ENCODE measurements at places on chromosomes 13 and 19. TPM values are rescaled to one million over a fixed set of nuclear protein-coding genes. Genes with fewer than 3 reads are reported as not detected.

DNA sequence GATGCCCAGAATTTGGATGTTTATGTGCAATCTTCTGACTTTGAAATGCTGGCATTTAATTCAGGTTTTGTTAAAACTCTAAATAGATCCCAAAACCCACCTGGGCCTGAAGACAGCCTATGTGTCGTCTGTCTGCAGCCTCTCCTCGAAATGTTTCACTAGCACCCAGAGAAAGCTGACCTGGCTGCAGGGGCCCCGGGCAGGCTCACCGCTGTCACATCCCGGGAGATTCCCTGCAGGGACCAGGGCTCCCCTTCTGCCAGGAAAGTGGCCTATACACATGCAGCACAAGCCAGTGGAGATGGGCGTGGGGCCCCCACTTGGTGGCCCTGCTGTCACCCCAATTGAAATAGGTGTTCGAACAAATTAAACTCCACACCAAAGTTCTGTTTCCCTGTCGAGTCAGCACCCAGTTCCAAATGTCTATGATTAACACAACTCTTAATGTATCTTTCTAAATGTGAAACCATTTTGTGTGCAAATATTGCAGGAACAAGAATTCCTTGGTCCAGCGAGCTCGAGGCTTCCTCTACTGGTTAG, 145.8 kb upstream of the ZNF507 start:
- no peak for DNase-seq

- DNase-seq: no peak
These were observed 793.9 kb upstream of the PCDH9 start for GRCh38 chr13:68023838-68024581.

GRCh38 chr13:112940236-112940635, 28.8 kb upstream of the MCF2L start:
- DNase-seq: no peak

- no peak for DNase-seq
These were observed 56.2 kb upstream of the C13orf46 start for GRCh38 chr13:114029866-114030625.

Gene ZNF439
- total RNA-seq: 9.1 TPM

GRCh38 chr19:29566496-29567054, 39.5 kb upstream of the POP4 start:
- DNase-seq: no peak

Gene ANKRD24
- 1.4 TPM for total RNA-seq

Gene TUBA3C
- not detected for total RNA-seq

Gene MED25
- total RNA-seq: 16.1 TPM

DNA sequence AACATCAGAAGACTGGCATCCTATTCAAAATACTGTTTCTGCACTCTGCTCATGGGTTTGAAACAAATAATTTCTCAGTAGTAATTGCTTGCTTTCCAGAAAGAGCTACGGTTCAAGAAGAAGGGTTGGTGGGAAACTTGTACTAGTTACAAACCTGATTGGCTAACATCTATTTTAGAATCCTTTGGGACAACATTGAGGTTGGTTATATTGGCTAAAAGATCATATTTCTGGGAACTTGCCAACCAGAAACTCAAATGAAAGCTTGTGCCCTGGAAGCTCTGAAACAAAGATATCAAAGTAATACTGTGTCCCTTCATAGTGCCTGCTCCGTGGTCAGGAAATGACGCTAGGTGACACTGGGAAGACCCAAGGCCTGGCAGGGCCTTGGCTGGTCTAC, 141.7 kb downstream of the LACC1 start:
- no peak for DNase-seq

DNA sequence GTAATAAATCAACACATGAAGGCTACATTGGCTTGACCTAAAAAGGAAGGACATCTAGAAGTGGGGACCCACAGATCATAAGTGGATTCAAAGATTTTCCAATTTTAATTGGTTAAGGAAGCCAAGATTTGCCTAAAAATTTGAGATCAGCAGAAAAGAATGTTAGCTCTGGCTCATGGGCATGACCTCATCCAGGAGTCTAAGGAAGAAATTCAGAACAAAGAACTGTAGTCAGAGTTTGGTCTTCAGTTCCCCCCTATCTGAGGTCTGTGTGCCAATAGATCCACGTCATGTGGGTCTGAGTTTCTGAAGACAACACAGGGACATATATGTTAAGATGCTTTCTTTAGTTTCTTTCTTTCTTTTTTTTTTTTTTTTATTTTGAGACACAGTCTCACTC, 648.8 kb upstream of the SPRY2 start:
- no peak for DNase-seq

Gene SCN1B
- 2.9 TPM for total RNA-seq

DNA sequence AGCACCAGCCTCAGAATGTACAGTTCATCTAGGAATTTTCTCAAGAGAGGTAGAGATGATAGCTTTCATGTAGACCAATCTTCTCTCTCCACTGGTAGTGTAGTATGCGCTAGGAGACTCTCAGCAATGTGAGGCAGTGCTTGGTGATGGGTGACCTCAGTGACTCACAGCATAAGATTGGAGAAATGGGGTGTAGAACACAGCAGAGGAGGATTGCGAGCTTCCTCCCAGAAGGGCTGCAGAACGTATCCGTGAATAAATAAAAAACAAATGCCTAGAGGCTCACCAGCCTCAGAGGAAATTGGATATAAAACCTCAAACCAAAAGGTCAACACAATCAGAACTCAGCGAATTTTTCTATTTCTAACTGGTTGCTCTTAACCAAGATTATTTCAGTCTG, 182.9 kb upstream of the RXFP2 start:
- no peak for DNase-seq

DNA sequence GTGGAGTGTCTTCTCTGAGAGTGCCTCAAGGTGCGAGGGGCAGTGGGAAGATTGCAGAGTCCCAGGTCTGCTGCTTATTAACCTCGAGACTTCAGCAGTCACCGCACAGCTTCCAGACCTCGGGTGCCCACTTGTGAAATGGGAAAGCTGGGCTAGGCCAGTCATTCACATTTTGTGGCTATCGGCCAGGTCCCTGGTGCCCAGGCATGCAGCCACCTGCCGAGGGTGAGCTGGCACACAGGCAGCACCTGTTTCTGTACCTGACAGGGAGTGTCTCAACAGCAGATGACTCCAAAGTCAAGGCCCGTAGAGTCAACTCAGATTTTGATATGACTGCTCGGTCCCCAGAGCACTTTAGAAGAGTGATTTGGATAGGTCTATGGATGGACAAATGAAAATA, 21.9 kb downstream of the UQCRFS1 start:
- DNase-seq: no peak

- no peak for DNase-seq
These were observed 20.3 kb downstream of the LNX2 start for GRCh38 chr13:27599845-27600553.

GRCh38 chr19:17289489-17289888, 7.8 kb downstream of the ANKLE1 start:
- DNase-seq: peak; percentile 54

DNA sequence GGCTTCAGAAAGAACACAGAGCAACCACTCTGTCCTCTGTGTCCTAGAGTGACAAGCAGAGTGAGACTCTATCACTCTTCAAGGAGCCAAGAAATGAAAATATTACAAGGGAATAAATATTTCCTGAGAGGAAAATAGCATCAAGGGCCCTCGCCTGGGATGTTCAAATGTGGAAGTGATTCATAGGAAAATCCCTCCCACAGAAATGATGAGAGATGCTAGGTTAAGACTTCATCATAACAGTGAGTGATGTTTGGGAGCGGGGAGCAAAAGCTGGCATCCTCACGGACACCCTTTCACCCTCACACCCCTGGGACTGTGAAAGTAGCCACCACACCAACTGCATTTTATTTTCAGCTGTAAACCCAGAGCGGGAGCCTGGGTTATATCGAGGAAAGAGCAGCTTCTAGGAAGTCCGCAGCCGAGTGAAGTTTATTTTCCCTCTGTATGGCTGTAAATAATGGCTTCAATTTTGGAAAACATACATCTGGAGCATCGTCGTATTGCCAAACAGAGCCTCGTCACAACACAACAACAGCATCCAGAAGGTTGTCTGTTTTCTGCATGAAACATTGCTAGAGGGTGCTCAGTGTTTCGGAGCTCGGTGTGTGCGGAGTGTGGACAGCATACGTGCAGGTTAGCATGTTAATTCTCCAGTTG, 54.8 kb downstream of the DLEU7 start:
- no peak for DNase-seq

GRCh38 chr13:97231829-97232196, 9.7 kb downstream of the MBNL2 start:
- no peak for DNase-seq

Gene LILRA1
- 1.4 TPM for total RNA-seq

DNA sequence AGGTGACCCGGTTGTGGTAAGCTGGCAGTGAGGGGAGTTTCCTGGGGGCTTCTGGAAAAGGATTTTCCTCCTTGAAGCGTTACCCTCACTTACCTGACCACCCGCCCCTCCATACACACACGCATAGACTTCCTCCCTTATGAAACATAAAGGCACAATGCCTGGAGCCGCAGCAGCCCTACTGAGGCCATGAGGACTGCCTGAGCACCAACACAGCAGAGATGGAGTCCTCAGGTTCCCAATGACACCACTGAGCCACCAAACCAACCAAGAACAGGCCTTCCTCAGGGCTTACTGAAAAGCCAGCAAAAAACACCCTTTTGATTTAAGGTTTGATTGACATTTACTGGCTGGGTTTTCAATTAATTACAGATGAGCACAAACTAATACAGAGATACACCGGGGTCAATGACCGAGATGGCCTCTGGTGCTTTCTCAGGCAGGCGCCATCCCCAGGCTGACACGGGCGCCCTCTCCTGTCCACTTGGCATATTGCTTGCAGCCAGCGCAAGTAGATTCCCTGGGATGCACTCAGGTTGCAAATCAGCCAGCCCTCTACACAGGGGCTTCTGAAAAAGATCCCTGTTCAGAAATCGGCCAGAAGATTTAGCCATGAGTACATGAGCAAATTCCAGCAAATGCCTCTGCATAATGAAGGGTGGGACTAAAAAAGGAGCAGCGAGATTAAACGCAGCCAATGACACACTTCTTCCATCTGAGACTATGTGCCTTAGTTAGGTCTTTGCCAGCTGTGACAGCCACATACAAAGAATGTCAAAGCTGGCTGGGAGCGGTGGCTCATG, 14.8 kb downstream of the OPA3 start:
- DNase-seq: no peak

DNA sequence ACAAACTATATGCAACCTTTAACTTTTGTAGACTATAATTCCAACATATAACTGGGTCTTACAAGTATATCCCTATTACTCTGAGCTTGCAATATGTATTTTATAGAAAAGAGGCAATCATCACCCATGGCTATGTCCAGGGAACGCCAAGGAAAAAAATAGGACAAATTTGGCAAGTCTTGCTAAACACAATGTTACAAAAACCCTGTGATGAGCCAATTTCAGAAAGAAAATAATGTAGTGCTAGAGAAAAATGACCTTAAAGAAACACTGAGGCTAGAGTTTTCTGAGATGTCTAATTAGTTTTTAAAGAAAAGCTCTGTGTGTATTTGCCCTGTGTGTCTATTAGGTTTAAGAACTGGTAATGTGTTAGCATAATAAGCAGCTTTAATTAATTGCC, 68.0 kb upstream of the FREM2 start:
- DNase-seq: no peak

DNA sequence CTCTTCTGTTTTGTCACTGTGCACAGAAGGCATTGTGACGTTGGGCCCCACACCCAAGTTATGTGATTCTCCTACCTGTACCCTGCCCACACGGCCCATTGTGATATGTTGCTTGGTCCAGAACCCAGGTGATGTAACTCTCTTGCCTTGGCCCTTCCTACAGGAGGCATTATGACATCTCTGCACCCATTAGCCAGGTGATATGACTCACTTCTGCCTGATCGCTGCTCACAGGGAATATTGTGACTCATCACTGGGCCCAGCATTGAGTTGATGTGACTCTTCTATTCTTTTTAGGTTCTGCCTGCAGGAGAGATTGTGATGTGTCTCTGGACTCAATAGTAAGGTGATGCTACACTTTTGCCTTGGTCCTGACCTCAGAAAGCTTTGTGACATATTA, 65.4 kb upstream of the ZNF91 start:
- DNase-seq: no peak

DNA sequence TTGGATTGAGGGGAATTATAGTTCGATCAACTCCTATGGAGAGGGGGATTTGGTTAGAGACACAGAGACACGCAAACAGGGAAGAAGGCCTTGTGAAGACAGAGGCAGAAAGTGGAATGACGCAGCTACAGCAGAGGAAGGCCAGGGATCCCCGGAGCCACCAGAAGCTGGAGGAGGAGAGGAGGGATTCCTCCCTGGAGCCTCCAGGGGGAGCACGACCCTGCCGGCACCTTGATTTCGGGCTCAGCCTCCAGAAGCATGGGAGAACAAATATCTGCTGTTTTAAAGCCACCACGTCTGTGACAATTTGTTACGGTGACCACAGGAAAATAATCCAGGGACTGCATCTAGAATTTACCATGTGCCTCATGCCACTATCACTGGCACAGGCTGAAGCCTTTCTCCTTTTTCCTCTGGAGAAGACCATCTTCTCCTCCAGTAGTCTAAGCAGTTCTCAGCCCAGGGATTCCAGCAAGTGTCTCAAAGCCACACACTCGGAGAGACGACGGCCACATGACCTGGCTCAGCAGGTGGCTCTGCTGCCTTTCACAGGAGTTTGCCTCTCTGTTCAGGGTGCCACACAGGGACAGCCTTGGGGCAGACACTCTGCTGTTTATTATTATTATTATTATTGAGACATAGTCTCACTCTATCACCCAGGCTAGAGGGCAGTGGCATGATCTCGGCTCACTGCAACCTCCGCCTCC, 39.9 kb upstream of the CCNE1 start:
- DNase-seq: peak; percentile 69

- peak; percentile 71 for DNase-seq
These were observed 25.0 kb downstream of the SH3GL1 start for GRCh38 chr19:4375164-4376027.

Gene IZUMO2
- total RNA-seq: not detected

GRCh38 chr19:11736696-11737095, 2.0 kb downstream of the ZNF823 start:
- peak; percentile 55 for DNase-seq

Gene SLAIN1
- total RNA-seq: 1.4 TPM

Gene TMEM238
- 8.9 TPM for total RNA-seq

- no peak for DNase-seq
These were observed 4.6 kb upstream of the PLAUR start for GRCh38 chr19:43674596-43674995.

Gene HOOK2
- total RNA-seq: 17.1 TPM

GRCh38 chr13:25776722-25777121, 275.1 kb downstream of the SHISA2 start:
- DNase-seq: no peak

Gene SHANK1
- 0.72 TPM for total RNA-seq

Data from umbilical cord (tissue), 2 donors.